ENCODE measurements at places on chromosomes 2 and 18.
A peak's percentile ranks its signal among the peaks of the same experiment; 100 is the strongest.

DNA sequence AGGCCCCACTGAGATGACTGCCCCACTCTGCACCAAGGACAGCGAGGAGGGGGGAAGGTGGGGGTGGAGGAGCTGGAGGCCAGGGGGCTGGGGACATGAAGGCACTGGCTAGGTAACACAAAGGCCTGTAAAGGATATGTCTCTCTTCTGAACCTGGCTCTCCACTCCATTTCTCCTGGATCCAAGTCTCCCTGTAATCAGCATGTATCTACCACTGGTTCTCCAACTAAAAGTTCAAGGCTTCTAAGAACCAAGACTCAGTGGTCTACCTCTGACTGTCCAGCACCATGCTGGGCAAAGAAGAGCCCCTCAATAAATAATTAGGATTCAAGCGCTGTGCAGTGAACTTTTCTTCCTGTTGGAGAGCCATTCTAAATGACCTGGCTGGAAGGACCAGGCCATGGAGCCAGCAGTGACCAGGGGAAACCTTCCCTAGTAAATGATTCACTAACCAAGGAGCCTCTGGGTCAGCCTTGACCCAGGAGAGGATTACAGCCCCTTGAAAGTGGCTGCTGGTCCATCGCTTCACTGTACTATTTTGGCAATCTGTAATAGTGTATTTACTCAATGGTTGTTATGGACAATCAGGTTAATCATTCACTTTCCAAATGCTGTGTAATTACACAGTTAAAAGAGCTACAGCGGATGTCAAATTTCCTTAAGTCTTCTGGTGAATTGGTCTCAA is 73.2 kb downstream of the BCL11A start:
- no peak for DNase-seq

- no peak for DNase-seq
Observed at GRCh38 chr2:182903566-182903965, 37.1 kb upstream of the FRZB start.

DNA sequence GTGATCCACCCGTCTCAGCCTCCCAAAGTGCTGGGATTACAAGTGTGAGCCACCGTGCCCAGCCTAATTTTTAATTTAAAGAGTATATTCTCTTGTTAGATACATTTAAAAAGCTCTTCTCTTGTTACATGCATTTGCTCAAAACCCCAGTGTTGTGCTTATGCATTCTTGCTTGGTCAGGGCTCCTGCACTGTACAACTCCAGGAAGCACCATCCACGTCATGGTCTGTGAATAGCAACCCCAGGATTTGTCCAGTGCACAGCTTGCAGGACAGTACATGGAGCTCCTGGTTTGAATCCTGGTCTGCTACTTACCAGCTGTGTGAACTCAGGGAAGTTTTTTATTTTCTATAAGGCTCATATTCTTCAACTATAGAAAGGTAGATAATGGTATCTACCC is 80.8 kb downstream of the MDH1 start:
- no peak for DNase-seq

GRCh38 chr2:147553775-147554271 is 291.0 kb upstream of the ACVR2A start:
- DNase-seq: no peak

DNA sequence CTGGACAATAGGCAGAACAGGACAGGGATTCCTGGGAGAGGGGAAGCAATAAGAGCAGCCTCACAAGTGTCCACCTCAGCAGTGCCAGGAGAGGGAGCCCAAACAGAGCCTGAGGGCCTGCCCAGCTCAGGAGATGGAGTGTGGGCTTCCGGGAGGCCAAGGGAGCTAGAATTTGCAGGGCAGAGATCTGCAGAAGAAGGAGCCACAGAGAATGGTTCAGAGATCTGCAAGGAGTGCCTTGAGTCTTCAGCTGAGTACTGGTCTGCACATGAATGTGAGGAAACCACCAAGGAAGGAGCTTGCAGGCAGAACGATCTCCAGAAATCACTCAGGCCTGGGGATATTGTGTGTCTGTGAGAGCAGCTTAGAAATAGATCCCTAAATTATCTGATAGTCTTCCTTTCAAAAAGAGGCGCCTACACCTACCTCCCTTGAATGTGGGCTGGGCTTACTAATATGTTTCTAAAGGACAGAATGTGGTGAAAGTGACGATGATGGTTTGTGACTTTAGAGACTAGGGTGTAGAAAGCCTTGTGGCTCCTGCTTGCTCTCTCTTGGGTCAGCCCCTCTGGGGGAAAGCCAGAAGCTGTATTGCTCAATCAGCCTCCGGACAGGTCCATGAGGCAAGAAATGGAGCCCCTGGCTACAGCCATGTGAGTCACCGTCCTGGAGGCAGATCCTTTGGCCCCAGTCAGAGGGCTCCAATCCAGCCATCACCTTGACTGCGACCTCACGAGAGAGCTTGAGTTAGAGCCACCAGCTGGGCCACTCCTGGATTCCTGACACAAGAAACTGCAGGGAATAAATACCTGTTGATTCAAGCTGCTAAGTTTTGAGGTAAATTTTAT is 7.6 kb upstream of the LPIN1 start:
- DNase-seq: peak; percentile 74

Measured in astrocyte (in vitro differentiated cells and primary cell).